ENCODE measurements at places on chromosomes 6 and 20.

- DNase-seq: no peak
These were observed 73.7 kb downstream of the CDH4 start for GRCh38 chr20:61325718-61326117.

GRCh38 chr6:70129341-70129740 is 173.5 kb downstream of the COL9A1 start:
- DNase-seq: no peak

DNA sequence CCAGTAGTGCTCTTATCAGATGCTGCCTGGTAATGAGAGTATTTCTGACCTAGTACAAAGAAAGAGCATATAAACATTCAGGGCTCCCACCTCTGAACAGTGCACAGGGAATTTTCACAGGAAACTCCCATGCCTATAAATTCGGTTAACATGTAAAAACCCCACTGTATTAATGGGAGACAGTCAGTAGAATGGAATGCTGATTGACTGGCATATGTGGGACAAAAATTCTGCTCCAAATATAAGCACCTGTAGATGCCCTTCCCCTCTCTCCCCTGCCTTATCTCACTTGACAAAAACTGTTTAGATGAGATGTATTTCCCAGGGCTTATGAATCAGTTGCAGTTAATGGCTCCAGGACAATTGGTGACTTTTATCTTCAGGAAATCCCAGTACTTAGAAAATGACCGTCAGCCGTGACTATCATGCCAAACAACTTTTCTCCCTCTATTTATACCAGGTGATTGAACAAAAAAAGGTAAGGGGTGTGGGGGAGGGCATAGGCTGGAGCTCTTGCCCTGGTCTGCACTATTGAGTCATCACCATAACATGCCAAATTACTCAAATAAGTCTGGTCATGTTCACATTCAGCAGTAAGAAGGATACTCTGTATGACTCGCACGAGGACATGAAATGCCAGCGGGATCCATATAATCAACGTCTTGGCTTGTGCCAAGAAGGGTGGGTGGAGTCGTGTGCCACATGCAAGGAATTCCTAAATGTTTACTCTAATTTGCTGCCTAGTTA is 176.4 kb upstream of the BMP2 start:
- no peak for DNase-seq

- no peak for DNase-seq
These were observed 3.2 kb upstream of the PPP1R3G start for GRCh38 chr6:5081955-5082354.

- no peak for DNase-seq
These were observed 84.8 kb upstream of the MPC1 start for GRCh38 chr6:166467436-166468000.

DNA sequence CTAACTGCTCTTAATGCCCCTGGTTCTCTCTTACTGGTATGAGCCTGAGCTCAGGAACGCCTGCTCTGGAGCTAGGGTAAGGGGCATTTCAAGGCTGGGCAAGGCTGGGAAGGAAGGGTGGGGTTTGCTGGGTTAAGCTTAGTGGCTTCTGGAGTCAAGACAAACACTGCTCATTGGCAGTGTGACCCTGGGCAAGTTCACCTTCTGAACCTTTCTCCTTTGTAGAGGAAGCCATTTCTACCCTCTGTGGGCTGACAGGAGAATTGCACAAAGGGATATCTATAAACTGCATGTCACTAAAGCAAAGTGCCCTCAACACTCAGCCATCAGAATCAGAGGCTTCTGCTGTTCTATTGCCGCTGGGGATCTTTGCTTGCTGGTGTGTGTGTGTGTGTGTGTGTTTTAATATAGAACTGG is 20.3 kb upstream of the LRRN4 start:
- DNase-seq: peak; percentile 17

GRCh38 chr6:64335195-64335594 is 699.6 kb downstream of the PHF3 start:
- no peak for DNase-seq

DNA sequence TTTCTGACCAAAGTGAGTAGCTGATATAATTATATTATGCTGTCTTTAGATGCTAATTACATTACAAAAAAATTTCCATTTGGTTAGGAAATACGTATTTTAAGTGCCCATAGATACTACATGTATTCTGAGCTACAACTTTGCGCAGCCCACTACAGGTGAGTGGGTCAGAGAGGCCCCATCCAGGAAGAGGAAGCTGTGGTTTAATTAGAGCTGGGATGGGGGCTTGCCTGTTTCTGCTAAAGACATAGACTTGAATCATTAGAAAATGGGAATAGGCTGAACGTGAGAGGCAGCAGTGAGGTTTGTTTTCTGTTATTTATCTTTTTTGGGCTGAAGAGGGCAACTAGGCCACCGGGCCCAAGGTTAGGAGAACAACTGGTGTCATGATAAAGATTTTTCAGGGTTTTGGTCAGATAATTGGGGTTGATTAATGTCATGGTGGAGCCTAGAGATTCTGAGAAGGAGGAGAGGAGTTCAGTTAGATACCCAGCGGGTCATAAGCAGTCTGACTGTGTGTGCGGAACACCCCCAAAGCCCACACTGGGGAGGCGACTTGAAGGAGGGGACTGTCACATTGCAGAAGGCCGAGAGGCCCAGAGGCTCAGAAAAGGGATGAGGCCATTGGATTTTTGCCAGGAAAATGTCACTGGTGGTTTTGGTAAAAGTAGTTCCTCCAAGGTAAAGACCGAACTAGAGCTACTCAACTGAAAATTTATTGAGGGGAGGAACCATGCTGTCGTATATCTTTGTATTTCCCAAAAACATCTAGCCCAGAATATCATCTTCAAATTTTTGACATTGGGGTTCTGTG is 14.5 kb upstream of the IRF4 start:
- DNase-seq: no peak

DNA sequence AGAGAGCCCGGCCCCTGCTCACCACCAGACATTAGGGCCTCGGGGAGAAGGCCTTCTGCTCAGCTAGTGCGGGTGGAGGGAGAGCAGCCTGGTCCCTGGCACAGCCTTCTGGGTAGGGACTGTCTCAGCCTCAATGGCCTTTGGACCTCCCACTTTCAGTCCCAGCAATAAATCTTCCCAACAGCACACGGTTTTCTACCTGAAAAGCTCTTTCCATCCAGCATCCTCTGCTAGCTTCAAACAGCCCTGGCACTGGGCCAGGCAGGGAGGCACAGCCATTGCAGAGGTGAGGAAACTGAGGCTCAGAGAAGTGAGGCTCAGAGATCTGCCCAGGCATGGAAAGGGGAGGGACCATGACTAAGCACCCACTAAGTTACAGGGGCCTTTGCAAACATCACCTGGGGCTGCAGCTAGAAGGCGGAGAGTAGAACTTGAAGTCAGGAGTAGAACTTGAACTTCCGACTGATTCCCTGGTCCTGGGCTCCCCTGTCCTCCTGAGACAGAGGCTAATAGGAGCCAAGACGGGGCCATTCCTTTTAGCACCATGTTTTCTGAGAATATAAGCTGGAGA is 43.9 kb upstream of the NOL4L start:
- DNase-seq: no peak

GRCh38 chr6:135215563-135215962 is 34.5 kb downstream of the MYB start:
- no peak for DNase-seq

- no peak for DNase-seq
These were observed 191.9 kb downstream of the MOXD1 start for GRCh38 chr6:132209351-132209750.

DNA sequence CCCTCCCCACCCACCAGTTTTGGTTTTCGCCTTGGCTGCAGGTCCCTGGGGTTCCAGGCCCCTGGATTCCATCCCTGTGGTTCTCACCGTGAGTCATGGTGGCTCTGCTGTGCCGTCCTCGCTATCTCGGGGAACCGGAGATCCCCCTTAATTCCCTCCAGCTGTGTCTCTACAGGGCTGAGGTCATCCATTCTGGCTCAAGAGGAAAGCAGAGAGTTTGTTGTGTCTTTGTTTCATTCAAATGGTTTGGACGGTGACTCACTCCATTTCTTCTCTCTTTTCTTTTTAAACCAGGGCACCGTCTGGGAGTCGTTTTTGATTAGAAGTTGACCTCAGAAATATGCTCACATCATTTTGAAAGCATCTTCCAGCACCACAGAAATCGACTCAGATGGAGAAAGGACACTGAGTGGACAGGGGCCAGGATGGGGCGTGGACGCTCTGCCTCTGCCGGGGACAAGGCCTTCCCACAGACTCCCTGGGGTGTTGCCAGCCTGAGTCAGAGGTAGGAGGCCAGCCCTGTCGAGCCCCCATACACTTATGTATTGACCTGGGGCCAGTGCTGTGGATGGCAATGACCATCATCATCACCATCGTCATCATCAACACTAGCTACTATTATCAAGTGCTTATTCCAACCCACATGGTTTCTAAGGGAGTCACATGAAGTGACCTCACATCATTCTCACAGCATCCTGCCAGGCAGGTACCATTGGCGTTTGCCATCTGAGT is 176.2 kb downstream of the NFATC2 start:
- DNase-seq: no peak

DNA sequence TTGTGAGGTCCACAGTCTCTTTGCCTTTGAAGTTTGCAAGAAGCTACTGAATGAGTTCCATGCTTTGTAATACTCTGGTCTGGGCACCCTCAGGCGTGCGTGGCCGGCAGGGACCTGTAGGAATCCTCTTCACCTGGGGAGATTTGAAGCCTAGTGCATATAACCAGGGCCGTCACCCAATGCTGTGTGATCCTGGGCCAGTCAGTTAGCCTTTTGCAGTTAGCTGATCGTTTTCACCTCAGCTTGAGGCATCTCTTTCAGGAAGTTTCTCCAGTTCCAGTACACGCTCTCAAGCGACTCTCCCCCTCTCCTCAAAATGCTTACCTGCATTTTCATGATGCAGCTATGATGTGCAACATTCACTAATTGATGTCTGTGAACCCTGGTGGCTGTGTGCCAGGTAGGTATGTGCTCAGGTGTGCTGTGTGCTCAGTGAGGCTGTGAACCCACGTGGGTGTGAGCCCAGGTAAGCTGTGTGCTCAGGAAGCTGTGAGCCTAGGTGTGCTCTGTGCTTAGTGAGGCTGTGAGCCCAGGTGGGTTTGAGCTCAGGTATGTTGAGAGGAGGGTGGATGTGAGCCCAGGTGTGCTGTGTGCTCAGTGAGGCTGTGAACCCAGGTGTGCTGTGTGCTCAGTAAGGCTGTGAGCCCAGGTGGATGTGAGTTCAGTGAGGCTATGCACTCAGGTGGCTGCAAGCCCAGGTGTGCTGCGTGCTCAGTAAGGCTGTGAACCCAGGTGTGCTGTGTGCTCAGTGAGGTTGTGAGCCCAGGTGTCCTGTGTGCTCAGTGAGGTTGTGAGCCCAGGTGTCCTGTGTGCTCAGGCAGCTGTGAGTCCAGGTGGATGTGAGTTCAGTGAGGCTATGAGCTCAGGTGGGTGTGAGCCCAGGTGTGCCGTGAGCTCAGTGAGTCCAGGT is 120.4 kb downstream of the PHACTR3 start:
- DNase-seq: no peak

DNA sequence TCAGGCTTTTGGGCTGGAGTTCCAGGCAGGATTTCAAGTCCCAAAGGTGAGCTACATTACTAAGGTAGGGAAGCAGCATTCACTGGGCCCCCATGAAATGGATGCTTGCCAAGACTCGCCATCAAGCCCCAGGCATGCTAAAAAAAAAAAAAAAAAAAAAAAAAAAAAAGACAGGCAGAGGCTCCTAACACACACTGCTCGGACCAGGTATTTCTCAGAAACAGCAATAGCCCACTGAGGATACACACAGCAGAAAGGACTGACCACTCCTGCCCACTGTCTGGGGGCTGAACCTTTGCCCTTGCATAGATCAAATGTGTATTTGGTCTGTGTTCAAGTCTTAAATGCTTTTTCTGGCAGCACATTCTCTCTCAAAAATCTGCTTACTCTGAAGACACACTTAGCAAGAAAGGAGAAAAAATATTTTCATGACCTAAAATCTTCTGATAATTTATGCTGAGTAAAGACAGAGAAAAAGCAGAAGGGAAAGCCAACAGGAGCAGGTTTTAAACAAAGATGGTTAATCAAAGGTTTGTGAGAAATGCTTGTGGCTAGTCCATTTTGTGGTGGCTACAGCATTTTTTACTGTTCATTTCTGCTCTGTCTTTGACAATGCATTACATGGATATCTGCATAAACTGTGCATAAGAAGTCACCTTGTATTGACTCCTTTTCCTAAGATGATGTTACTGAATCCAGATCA is 37.9 kb upstream of the BEND6 start:
- no peak for DNase-seq

- DNase-seq: no peak
These were observed 195.4 kb downstream of the HIVEP2 start for GRCh38 chr6:142749556-142749955.

DNA sequence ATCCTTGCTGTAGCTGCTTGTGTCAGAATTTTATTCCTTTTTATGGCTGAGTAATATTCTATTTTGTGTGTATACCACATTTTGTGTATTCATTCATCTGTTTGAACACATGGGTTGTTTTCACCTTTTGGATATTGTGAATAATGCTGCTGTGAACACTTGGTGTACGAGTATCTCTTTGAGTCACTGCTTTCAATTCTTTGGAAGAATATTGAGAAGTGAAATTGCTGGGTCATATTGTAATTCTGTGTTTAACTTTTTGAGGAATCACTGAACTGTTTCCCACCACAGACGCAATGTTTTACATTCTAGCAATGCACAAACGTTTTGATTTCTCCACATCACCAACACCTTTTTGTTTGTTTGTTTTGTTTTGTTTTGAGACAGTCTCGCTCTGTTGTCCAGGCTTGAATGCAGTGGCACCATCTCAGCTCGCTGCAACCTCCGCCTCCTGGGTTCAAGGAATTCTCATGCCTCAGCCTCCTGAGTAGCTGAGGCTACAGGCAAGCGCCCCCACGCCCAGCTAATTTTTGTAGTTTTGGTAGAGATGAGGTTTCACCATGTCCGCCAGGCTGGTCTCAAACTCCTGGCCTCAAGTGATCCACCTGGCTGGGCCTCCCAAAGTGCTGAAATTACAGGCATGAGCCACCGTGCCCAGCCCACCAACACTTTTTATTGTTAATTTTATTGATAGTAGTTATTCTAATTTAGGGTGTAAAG is 21.7 kb downstream of the CPXM1 start:
- no peak for DNase-seq

- DNase-seq: no peak
These were observed 7.6 kb downstream of the PRND start for GRCh38 chr20:4729265-4729664.

- peak; percentile 51 for DNase-seq
These were observed 188.3 kb upstream of the ZFP64 start for GRCh38 chr20:52379723-52380336.

DNA sequence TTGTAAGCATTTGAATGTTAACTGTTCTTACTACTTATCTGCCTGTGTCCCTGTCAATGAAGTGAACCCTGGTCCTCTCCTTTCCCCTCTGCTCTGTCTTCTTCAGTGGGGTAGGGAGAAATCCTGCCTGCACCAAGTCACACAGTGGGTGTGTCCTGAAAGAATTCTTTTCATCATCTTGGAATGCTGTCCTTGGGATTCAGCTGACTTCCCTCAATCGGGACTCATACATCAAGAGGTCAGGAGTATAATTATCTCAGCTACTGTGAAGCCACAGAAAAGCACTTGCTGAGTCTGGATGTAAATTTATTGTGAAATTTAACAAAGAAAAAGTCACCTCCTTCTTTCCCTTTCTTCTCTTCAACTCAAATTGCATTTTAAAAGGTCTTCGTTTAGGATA is 328.5 kb downstream of the SOX4 start:
- no peak for DNase-seq

Data from CD8-positive, alpha-beta T cell (primary cell).